ENCODE measurements at places on chromosomes 4 and X. TPM values are rescaled to one million over a fixed set of nuclear protein-coding genes. Genes with fewer than 3 reads are reported as not detected.

GRCh38 chrX:45769761-45770582, 569.3 kb upstream of the DIPK2B start:
- peak; percentile 96 for DNase-seq

The PWWP3B gene
- not detected for total RNA-seq

The STOX2 gene
- 0.66 TPM for total RNA-seq

- peak; percentile 45 for DNase-seq
These were observed 59.9 kb downstream of the PROM1 start for GRCh38 chr4:16023776-16024408.

DNA sequence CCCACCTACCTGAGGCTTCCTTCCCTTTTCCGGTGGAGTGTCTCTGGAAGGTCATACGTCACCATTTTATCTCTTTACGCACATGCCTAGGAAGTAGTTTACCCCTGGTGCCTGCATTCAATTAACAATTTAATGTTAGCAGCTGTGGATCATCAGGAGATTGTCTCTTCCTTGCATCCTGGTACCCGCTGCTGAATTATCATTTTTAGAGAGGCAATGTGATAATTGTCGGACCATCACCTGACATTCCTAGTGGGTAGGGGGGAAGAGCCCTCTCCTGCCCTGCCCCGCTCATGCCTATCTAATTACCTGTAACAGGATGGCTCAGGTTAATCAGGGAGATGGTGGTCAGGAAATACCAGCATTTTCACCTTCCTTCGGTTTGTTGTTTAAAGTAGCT, 863.6 kb downstream of the RPA4 start:
- no peak for DNase-seq

DNA sequence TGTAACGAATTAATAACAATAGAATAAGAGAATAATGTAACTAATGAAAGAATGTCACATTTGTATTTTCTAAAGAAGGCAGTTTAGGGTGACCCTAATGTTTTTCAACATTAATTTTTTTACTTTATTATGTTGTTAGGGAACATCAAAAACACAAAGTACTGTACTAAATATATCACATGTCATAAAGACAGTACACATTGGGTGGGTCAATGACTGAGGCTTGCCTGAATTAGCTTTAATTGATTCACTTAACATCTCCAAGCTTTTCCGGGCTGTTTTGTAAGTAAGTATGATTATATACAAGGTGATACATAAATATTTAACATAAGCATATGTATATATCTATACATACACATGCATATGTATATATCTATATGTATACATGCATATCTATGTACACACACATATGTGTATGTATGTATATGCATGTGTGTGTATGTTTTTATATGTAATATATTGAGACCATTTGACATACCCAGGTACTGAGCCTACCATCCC, 43.4 kb upstream of the KLF3 start:
- no peak for DNase-seq

All from fibroblast of lung (primary cell).